Sciatic nerve (tissue), 2 donors: ENCODE measurements at places on chromosomes 7 and 10. TPM values are rescaled to one million over a fixed set of nuclear protein-coding genes. Genes with fewer than 3 reads are reported as not detected.

- no peak for DNase-seq
Observed at GRCh38 chr7:11369696-11370095, 396.0 kb downstream of the PHF14 start.

The KLLN gene
- 0.98 TPM for total RNA-seq

The ASB10 gene
- total RNA-seq: not detected

GRCh38 chr7:36001546-36001945 lies 151.5 kb upstream of the EEPD1 start:
- DNase-seq: no peak

DNA sequence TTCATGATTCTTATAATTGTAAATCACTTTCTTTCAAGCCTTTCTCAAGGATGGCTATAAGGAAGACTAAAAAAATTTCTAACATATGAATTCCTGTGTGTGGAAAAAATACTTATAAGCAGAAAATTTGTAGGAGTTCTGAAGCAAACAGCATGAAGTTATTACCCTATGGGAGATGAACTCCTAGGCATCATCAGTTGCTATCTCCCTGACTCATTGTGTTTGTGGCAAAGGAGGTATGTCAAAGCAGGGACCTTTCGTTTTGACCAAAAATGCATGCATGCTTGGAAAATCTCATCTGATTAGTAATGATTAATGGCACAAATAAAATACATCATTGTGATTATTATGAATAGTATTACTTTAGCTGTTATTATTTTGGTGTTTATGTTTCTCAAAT lies 59.4 kb downstream of the CALCR start:
- DNase-seq: no peak

The LIPM gene
- total RNA-seq: not detected

The BTBD16 gene
- 0.89 TPM for total RNA-seq

DNA sequence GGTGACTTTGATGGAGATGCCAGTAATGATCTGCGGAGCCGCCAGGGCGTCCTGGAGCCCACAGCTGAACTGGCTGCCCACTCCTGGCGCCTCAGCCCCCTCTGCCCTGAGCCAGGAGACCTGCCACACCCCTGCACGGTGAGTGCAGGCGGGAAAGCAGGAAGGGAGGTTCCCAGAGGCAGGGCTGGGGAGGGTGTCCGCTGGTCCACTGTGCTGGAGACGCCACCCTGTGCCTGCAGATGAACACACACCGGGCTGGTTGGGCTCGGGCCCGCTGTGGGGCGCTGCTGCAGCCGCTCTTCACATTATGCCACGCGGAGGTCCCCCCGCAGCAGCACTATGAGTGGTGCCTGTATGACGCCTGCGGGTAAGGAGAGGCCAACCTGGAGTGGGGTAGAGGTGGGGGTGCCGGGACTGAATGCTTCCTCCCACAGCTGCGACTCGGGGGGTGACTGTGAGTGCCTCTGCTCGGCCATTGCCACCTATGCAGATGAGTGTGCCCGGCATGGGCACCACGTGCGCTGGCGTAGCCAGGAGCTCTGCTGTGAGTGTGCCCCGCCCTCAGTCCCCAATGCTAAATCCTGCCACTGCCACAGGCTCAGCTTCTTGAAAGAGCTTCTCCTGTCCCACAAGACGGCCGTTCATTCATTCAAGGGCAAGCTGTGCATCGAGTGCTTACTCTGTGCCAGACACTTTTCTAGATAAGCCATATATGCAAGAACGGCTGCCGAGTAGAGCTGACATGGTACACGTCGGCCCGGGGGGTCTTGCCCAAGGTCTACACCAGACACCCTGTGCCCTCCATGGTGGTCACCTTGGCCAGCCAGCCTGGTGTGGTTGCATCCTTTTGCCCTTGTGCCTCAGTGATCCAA lies 14.3 kb upstream of the ZNF467 start:
- no peak for DNase-seq

The FAM25G gene
- not detected for total RNA-seq

- DNase-seq: peak; percentile 25
Observed at GRCh38 chr10:8063128-8063908, 8.8 kb downstream of the GATA3 start.

DNA sequence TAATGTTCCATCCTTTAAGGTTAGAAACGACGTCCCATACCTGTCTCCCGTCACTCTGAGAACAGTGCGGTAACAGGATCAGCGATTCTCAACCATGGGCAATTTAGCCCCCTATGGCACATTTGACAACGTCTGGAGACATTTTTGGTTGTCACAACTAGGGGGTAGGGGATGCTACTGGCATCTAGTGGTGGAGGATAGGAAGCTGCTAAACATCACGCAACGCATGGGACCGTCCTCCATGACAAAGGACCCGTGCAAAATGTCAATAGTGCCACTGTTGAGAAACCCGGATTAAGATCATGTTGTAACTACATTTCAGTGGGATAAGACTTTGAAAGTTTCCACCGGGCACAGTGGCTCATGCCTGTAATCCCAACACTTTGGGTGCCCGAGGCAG lies 5.0 kb upstream of the PAXIP1 start:
- DNase-seq: no peak
